ENCODE measurements at places on chromosomes 5 and 9. TPM values are rescaled to one million over a fixed set of nuclear protein-coding genes. Genes with fewer than 3 reads are reported as not detected.

Gene AQP3
- 2.8 TPM for total RNA-seq

Gene C9
- total RNA-seq, result not detected

Gene CEMIP2
- total RNA-seq, result 7.4 TPM

Gene CAMK2A
- 6.7 TPM for total RNA-seq

Gene SNCB
- total RNA-seq, result not detected

Gene HABP4
- 4.1 TPM for total RNA-seq

Gene FBXL7
- 26.6 TPM for total RNA-seq

DNA sequence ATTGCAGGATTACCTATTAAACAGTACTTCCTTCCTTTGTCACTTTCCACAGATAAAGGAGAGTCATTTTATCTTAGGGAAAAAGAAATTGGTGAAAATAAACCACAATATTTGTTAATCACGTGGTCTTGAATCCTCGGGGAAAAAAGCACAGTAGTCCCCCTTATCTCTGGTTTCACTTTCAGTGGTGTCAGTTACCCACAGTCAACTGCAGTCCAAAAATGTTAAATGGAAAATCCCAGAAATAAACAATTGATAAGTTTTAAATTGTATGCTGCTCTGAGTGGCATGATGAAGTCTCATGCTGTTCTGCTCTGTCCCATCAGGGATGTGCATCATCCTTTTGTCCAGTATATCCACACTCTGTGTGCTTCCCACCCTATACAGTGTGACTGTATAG lies 405.2 kb upstream of the MPDZ start:
- no peak overlapping the region for H3K27ac ChIP-seq
- H3K4me1 ChIP-seq, result no peaks in the 10 kb centered on the region
- no peaks in the 10 kb centered on the region for H3K36me3 ChIP-seq
- no peaks in the 10 kb centered on the region for H3K27me3 ChIP-seq

DNA sequence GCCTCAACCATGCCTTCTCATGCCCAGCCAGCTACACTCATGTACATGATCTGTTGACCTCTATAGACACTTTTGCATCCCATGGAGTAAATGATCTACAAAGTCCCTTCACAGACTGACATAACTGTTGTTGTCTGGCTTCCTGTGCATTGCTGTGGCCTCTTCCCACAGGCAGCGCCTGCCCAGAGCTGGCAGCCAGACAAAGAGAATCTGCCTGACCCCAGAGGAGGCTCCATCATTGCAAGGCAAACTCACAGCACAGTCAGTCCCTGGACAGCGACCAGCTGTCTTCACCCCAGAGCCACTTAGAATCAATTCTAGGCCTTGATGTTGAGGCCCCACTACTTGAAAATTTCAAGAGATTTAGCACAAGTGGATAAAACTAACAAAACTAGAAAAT lies 65.5 kb downstream of the INSYN2B start:
- no peak overlapping the region for H3K27ac ChIP-seq
- no peaks in the 10 kb centered on the region for H3K36me3 ChIP-seq
- H3K27me3 ChIP-seq, result no peaks in the 10 kb centered on the region
- no peak for DNase-seq
- no peaks in the 10 kb centered on the region for H3K4me1 ChIP-seq

GRCh38 chr9:134200730-134201129 lies 36.4 kb upstream of the RNU6ATAC start:
- no peak overlapping the region for H3K4me3 ChIP-seq
- no peak for DNase-seq
- no peak overlapping the region for H3K27ac ChIP-seq
- H3K36me3 ChIP-seq, result no peaks in the 10 kb centered on the region
- H3K4me1 ChIP-seq, result peaks cover 4% of the 10 kb centered on the region

DNA sequence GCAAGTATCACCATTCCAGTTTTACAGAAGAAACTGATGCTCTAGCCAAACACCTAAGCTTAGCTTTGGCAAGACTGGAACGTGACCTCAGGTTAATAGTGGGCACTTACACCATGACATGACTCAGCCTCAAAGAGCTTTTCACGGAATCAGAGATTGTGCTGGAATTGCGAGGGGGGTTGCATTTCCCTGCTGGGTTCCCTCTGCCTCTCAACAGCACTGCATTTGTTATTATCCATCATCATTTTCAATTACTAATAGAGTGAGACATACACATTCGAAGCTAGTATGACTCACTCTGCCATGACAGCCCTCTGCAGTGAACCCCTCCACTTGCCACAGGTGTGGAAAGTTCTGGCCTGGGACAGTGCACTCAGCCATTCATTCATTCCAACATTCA lies 8.0 kb downstream of the SPOCK1 start:
- H3K36me3 ChIP-seq, result no peaks in the 10 kb centered on the region
- DNase-seq, result no peak
- H3K27me3 ChIP-seq, result no peaks in the 10 kb centered on the region
- no peaks in the 10 kb centered on the region for H3K4me1 ChIP-seq
- H3K27ac ChIP-seq, result no peak overlapping the region
- no peak overlapping the region for H3K4me3 ChIP-seq

- H3K4me3 ChIP-seq, result no peak overlapping the region
- H3K4me1 ChIP-seq, result no peaks in the 10 kb centered on the region
- no peaks in the 10 kb centered on the region for H3K27me3 ChIP-seq
- no peak overlapping the region for H3K27ac ChIP-seq
- DNase-seq, result no peak
- H3K36me3 ChIP-seq, result no peaks in the 10 kb centered on the region
These were observed 1481.5 kb downstream of the EFNA5 start for GRCh38 chr5:106189121-106189809.

- no peaks in the 10 kb centered on the region for H3K36me3 ChIP-seq
- no peak overlapping the region for H3K27ac ChIP-seq
- no peaks in the 10 kb centered on the region for H3K27me3 ChIP-seq
- no peak overlapping the region for H3K4me3 ChIP-seq
- no peak for DNase-seq
- H3K4me1 ChIP-seq, result no peaks in the 10 kb centered on the region
These were observed 56.1 kb upstream of the HSPA9 start for GRCh38 chr5:138631096-138631928.

DNA sequence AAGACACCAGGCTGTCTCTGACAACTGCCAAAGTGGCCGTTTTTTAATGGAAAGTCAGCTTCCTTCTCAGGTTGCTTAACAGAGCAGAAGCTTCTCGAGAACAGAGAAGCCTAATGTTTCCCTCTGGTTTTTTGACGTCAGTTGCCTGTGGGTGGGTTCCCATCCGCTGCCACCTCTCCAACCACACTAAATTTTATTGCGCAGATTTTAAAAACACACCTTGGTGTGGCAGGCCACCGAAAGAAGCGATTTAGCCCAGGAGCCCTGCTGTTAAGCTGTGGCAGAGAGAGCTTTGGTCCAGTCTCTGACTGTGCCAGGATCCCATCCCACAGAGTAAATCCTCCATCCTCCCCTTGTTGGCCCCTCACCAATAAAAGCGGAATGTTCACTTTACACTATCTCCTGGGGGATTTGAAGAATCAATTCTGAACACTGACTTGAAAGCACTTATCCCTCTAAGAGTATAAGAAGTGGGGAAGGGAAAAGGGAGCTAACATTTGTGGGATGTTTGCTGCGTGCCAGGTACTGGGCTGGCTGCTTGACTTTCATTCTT lies 181.6 kb downstream of the AOPEP start:
- H3K27me3 ChIP-seq, result no peaks in the 10 kb centered on the region
- no peak for DNase-seq
- H3K4me1 ChIP-seq, result no peaks in the 10 kb centered on the region

All from uterus (tissue), 4 donors.